Omental fat pad (tissue), 4 donors: ENCODE measurements at places on chromosomes 2 and 18. TPM values are rescaled to one million over a fixed set of nuclear protein-coding genes. Genes with fewer than 3 reads are reported as not detected.

Gene WDR54
- total RNA-seq = 3.0 TPM

Gene RNF149
- 129 TPM for total RNA-seq

Gene CDK15
- total RNA-seq = 3.6 TPM

Gene HMSD
- total RNA-seq = not detected

Gene ROCK1
- 50.2 TPM for total RNA-seq

Gene ZAP70
- total RNA-seq = 8.2 TPM

Gene SLC11A1
- 161 TPM for total RNA-seq

Gene CDH2
- total RNA-seq = 0.84 TPM

Gene SNX17
- total RNA-seq = 92.6 TPM

Gene RNF103
- 41.0 TPM for total RNA-seq

Gene SALL3
- 0.12 TPM for total RNA-seq

Gene EPHA4
- total RNA-seq = 43.0 TPM

Gene NYAP2
- not detected for total RNA-seq

Gene KCMF1
- total RNA-seq = 55.0 TPM

Gene ALK
- total RNA-seq = 0.12 TPM

Gene KLHL14
- 0.79 TPM for total RNA-seq

Gene TDRD15
- total RNA-seq = not detected

Gene ARL4C
- total RNA-seq = 32.2 TPM

Gene ABCB11
- 0.95 TPM for total RNA-seq

Gene RAD51AP2
- total RNA-seq = not detected

Gene PTH2R
- not detected for total RNA-seq

Gene ZSWIM2
- 1.0 TPM for total RNA-seq

Gene PROKR1
- 0.96 TPM for total RNA-seq

Gene AOX1
- total RNA-seq = 241 TPM

Gene TTN
- 18.2 TPM for total RNA-seq

Gene SAG
- total RNA-seq = 0.09 TPM

Gene FBXO41
- total RNA-seq = 1.1 TPM

Gene SPDYA
- total RNA-seq = not detected

Gene SLC19A3
- 188 TPM for total RNA-seq

Gene RASGRP3
- 11.8 TPM for total RNA-seq

Gene UPP2
- not detected for total RNA-seq

Gene ASB18
- not detected for total RNA-seq

Gene TXNDC2
- not detected for total RNA-seq

Gene ZNF804A
- 0.79 TPM for total RNA-seq

Gene TMEM87B
- 21.0 TPM for total RNA-seq

Gene TWIST2
- total RNA-seq = 136 TPM

Gene SLC9A4
- total RNA-seq = not detected

Gene TAF4B
- 14.7 TPM for total RNA-seq

Gene CSRNP3
- total RNA-seq = 0.12 TPM

Gene PLEKHA3
- total RNA-seq = 9.4 TPM

Gene SLC23A3
- total RNA-seq = 1.1 TPM

Gene RTKN
- 32.2 TPM for total RNA-seq
